ENCODE measurements at places on chromosomes 5 and 9.

GRCh38 chr5:43316421-43316820 is 3.2 kb upstream of the HMGCS1 start:
- no peak for DNase-seq

DNA sequence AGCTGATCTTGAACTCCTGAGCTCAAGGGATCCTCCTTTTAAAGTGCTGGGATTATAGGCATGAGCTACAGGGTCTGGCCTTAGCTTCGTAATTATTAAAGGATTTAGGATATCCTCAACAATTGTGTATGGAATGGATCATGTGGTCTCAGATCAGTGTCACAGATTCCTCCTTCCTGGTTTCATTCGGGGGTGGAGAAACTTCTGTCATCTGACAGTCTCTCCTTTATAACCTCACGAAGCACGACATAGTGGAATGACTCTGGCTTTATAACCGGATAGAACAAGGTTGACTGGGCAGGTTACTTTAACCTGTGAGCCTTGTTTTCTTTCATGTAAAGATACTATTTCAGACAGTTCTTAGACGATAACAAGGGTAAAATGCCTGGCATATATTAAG is 4.4 kb upstream of the GNG10 start:
- DNase-seq, result no peak

DNA sequence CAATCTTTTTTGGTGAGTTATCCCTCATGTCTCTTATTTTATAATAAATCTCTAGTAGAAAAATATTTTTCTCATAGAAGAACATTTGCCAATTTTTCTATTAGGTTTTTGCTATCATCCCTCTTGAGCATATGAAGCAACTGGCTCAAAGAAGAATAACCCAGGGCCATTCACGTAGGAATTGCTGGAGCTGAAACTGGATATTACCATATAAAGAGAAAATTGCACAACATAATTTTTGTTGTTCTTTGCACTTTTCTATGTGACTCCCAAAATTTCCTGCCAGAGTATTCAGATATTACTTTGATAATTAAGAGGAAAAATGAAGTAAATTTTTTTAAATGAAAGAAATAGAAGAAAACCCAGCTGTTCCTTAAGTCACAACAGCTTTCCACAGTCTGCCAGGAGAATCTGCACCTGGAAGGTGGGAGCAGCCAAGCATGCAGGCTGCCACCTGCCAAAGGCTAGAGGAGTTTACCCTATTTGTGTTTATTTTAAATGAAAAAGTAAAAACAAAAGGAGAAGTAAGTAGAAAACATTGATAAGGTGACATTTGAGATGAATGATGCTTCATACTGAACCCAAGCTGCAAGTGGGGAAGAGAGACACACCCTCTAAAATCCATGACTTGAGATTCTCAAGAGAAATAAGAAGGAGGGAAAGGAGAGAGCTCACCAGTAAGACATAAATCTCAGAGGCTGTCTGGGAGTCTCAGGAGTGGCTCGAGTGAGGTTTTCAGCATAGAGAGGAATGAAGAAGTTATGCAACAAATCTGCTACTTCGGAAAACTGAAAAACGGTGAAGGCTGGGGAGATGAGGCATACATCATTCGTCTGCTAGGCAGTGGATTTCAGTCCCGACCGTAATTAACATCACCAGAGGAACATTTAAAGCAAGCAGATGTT is 31.5 kb upstream of the FREM1 start:
- DNase-seq, result no peak

GRCh38 chr5:133247881-133248624 is 196.2 kb downstream of the HSPA4 start:
- no peak for DNase-seq

GRCh38 chr5:24272741-24273140 is 372.0 kb downstream of the CDH10 start:
- no peak for DNase-seq

GRCh38 chr5:142300677-142301076 is 24.1 kb downstream of the SPRY4 start:
- no peak for DNase-seq

- DNase-seq, result no peak
These were observed 117.6 kb downstream of the PIP5K1B start for GRCh38 chr9:68822596-68823165.

DNA sequence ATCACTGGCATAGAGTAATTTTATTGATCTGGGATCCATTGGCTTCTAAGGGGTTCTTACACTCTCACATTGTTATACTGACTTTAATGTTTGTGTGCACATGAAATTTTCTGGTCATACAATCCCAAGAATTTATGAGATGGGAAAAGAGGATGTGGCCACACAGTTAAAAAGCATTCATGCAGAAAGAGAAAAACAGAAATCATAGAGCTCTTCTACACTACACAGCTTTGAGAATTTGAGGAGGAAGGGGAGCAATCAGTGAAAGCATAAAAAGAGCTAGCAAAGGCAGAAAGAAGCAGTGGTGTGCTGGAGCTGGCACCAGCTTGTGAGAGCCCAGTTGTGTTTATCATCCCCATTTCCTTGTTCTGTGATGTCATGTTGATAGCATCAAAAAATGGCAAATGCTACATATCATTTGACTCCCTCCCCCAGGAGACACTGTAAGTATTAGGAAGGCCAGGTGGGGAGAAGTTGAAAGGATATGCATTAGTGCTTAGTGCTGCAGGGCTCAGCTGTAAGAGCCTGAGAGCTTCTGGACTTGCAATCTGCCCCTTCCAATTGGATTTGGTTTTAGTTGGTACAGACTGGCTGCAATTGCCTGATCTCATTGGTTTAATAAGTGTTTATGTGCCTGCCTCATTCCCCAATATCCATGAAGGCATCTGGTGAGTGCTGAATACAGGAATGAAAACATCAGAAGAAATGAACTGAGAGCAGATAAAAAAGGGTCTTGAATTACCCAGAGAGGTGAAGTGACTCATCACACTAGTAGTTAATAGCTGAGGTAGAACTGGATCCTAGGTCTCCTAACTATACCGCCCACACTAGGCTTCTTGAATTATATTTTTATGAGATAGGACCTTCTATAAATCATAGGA is 30.9 kb downstream of the RHOBTB3 start:
- peak; percentile 15 for DNase-seq

DNA sequence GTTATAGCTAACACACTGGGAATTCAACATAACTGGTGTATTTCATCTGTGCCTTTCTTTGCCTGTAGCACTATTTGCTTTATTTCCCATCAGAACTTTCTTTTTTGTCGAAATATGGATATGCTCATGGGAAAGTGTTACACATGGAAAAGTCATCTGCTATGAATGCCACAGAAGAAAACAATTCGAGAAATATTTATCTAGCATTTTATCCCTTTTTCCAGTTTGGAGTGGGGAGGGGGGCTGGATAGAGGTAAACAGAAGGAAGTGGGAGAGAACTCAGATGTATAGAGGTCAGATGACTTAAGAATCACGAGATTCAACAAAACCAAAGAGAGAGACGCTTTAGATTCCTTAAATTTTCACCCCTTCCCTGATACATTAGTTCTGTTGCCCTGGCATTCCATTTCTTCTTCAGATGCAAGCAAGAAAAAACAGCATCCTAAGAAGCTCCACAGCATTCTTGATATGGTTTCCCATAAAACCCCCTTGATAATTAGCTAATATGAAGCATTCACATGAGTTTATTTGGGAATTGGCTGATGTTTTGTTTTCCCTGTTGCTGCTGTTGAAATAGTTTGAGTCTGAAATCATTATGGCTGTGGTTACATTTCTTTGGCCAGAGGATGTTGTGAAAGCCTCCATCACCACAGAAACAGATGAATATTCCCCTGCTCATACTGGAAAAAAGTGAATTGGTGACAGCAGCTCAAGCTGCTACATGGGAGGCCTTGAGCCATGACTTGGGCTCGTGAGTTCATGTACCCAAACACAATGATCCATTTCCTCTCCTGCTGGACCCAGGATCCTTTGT is 335.8 kb upstream of the DAB2 start:
- no peak for DNase-seq

GRCh38 chr9:131091352-131091992 is 4.9 kb upstream of the AIF1L start:
- DNase-seq, result no peak

DNA sequence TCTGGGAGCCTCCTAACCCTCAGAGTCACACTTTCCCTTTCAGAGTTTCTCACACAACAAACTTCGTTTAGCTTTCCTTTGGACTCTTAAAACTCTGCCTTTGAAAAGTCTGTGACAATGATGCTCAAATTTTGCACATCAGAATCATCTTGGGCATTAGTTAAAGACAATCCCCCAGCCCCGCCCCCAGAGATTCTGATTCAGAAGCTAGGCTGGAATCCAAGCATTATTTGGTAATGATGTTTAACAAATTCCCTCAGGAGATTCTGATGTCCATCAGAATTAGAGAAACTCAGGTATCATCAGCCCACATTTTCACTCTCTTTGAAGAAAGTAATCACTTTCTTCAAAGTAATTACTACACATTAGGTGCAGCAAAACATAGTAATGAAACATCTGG is 9.6 kb upstream of the PLPP1 start:
- no peak for DNase-seq

DNA sequence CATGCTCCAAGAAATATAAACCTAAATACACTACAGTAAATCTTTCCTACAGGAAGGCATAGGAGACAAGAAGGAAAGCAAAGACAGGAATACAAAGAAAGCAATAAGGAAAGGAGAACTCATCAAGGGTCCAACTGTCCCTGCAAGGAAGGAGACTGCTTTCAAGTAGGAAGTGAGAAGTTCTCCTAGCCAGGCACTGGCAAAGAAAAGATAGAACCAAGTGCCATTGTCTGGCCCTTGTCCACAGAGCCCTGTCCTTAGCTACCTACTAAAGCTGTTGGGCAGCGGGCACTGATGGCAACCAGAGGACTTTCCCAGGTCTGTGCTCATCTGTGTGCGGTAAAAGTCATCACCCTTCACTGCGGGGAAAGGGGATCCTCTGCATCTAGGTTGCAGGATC is 108.2 kb downstream of the KLHL3 start:
- no peak for DNase-seq

GRCh38 chr9:101269591-101270283 is 115.1 kb downstream of the BAAT start:
- DNase-seq, result no peak

GRCh38 chr9:97188545-97188944 is 118.9 kb upstream of the CCDC180 start:
- peak; percentile 10 for DNase-seq

GRCh38 chr9:31321686-31322085 is 1062.8 kb upstream of the ACO1 start:
- DNase-seq, result no peak

DNA sequence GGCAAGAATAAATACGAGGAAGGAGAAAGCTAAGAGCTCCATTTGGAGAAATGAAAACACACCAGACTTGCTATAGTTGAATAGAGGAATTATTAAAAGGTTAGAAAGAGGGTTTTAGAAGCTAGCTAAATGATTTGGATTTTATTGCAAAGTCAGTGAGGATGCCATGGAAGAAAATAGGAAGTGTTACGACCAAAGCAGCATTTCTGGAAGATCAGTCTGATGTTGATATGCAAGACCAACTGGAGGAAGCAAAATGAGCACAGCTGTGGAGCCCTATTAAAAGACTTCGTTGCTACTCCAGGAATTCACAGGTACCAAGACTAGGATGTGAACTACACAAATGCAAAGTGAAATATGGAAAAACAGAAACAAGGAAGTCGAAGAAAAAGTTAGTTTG is 2.1 kb downstream of the DHX29 start:
- DNase-seq, result no peak

DNA sequence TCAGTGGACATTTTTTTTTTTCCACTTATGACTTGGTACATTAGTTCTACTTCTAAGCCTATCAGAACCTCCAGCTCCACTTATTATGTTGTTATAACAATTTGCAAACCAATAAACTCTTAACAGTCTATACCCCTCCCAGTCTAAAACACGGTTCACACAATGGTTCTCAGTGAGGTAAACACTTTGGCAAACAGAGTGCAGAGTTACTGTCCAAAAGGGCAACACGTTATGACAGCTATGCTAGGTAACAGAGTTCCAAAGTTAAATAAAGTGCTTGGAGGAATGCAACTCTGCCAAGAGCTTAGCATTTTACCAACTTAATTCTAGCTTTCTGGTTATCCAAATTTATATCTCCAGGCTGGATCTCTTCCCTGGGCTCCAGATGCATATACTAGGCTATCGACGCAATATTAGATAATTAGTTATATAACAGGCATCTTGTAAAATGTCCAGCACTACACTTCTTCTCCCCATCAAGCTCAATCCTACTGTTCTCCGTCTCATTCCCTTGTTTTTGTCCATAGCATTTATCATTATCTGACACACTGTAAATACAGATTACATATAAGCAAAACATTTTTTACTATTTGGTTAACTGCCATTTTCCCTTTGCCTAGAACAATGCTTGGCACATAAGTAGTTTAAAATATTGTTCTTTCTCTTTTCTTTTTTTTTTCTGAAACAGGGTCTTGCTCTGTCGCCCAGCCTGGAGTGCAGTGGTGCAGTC is 14.3 kb downstream of the FNBP1 start:
- DNase-seq, result no peak

- no peak for DNase-seq
These were observed 5.1 kb upstream of the HEXB start for GRCh38 chr5:74679966-74680365.

- DNase-seq, result no peak
These were observed 75.6 kb upstream of the SLC12A2 start for GRCh38 chr5:128007939-128008338.

- DNase-seq, result peak; percentile 72
These were observed 45.3 kb downstream of the RAPGEF6 start for GRCh38 chr5:131589510-131590348.

DNA sequence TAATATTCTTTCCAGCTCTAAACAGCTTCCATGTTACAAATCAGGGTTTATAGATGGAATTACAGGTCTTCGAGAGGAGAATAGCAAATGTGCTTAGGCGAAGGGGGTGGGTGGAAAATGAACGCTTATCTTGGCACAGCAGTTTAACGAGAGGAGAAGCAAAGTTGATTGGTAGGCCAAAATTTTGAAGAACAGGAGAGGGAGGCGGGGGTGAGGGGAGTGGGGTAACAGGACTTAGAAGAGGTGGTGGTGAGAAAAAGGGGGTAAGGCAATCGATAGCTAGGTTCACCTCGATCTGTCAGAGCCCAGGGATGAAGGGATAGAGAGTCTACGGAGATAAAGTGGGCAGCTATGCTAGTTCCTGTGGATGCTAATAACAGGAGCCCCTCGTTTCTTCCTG is 764 bp downstream of the ANKRA2 start:
- DNase-seq, result no peak

DNA sequence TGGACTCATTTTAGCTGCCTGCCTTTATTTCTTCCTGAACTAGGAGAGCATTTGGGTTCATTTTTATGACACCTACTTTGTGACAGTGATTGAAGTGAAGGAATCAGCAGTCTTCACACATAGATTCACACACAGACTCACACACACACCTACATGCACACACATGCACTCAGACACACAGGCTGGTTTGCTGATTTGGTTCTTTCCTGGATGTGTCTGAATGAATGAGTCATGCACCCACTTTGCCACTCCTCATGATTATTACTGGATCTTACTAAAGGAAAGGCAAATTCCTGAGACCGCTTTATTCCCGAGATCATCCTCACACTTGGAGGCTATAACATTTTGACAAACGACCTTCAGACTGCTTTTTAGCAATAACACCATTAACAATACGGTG is 529.5 kb downstream of the AGTPBP1 start:
- DNase-seq, result no peak

All from NAMALWA (cell line).